ENCODE measurements at places on chromosomes 12 and 14.

DNA sequence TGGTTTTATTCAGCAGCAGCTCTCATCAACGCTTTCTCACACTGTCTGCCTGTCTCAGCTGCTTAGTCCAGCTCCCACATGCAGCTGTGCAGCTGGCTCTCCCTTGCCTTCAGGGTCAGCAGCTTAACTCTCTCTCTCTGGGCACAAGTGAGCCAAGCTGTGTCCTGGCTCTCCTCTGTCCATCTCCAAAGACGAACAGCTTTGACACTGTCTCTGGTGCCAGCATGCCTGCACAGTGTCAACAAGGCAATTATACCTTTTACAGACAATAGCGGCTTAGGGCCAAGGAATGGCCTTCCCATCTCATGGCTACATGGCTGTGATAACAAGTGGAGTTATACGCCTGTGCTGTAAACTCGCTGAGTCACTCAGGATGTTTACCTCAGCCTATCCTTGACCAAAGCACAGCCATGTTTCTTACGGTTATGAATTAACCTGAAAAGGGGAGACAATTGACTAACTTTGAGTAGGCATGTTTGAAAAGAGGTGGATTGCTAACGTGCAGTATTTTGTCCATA lies 38.4 kb upstream of the MANSC4 start:
- no peak for DNase-seq

DNA sequence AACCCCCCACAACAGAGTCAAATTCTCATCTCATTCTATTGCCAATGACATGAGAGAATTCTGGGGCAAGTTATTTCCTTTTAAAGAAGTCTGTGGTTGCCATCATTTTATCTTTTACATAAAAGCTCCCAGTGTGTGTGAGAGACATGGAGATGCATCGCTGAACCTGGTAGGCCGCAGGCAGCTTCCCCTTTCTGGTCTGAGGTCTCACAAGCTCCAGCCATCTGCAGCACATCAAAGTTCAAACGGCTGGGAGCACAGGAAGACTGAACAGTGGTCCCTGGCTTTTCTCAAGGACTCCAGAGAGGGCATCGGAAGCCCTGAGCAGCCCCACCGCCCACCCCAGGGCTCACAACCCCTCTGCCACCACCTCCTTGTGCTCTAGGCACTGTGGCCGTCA lies 141.7 kb downstream of the RIMBP2 start:
- DNase-seq, result no peak

- DNase-seq, result no peak
These were observed 14.3 kb upstream of the TMEM229B start for GRCh38 chr14:67502867-67503266.

GRCh38 chr12:29572464-29572863 lies 75.0 kb upstream of the OVCH1 start:
- no peak for DNase-seq

DNA sequence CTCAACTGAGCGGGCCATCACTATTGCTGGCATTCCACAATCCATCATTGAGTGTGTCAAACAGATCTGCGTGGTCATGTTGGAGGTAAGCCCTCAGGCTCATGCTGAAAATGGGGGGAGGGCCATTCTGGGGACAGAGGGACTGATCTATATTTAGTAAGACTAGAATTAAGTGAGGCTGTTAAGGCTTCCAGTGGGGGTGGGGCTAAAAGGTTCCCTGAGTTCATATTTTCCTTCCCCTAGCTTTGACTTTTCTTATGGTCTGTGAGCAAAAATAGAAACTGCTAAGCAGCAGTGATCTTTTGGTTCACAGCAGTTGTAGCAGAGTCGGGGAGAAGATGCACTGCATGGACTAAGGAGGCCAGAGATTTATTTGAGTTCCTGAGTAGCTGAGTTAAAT lies 9.2 kb downstream of the PCBP2 start:
- DNase-seq, result no peak

DNA sequence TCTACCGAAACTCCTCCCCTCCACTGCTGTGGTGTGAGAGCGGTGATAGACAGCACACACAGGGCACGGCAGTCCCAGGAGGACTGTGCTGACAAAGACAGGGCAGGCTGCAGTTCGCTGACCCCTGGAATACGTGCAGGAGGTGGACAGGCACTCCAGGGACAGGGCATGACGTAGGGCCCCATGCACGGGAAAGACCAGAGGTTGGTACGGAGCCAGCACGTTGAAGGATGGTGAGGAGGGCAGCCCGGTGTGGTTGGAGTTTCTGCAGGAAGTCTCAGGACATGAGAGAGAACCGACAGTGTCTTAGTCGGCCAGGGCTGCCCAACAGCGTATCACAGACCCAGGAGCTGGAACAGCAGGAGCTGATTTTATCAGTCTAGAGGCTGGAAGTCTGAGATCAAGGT lies 254.2 kb upstream of the FKBP4 start:
- DNase-seq, result no peak

- DNase-seq, result no peak
These were observed 498.4 kb downstream of the RMST start for GRCh38 chr12:97960741-97961608.

DNA sequence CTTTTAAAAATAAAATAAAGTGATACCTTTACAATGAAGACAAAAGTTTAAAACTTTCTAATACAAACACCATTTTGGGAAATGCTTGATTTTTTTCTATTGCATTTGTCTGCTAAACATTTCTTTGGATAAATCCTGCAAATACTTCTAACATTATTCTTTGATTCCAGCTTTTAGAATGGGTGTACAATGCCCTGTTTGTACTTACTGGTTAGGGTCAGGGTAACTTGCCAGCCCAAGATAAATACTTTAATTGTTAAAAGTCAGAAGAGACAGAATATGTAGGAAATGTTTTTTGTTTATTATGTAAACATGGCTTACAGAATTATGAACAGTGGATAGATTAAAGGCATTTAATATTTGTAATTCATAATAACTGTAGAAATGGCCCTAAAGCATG lies 60.5 kb downstream of the WASHC4 start:
- DNase-seq, result no peak
